ENCODE measurements at places on chromosomes 3 and 15. TPM values are rescaled to one million over a fixed set of nuclear protein-coding genes. Genes with fewer than 3 reads are reported as not detected.

TRH gene
- total RNA-seq: 0.36 TPM

- no peak for DNase-seq
These were observed 654.6 kb downstream of the MECOM start for GRCh38 chr3:169008776-169009358.

STARD9 gene
- total RNA-seq: 1.8 TPM

GRCh38 chr3:47440131-47440530, 35.6 kb downstream of the SCAP start:
- no peak for DNase-seq

GRCh38 chr3:143363949-143364348, 244.4 kb downstream of the CHST2 start:
- no peak for DNase-seq

WNT7A gene
- total RNA-seq: not detected

DNA sequence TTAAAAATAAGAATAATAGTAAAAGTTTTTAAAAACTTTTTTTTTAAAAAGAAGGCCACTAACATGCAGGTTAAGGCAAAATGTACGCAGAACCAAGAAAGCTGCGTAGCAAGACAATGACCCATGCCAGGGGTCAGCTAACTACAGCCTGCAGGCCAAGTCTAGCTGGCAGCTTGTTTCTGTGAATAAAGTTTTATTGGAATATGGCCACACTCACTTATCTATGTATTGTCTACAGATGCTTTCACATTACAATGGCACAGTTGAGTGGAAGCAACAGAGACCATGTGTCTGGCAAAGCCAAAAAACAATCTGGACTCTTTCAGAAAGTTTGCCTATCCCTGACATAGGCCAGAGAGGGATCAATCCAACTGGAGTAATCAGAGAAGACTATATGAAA, 46.7 kb downstream of the WWTR1 start:
- DNase-seq: no peak

- DNase-seq: peak; percentile 57
These were observed at the start of gene SNX33 for GRCh38 chr15:75647370-75648155. SNX33 (plus strand) TSS chr15:75647912; CDS start chr15:75649103, 1,191 bp downstream.

- no peak for DNase-seq
These were observed 8.7 kb downstream of the DISP2 start for GRCh38 chr15:40366457-40367370.

HCLS1 gene
- total RNA-seq: 0.46 TPM

DNA sequence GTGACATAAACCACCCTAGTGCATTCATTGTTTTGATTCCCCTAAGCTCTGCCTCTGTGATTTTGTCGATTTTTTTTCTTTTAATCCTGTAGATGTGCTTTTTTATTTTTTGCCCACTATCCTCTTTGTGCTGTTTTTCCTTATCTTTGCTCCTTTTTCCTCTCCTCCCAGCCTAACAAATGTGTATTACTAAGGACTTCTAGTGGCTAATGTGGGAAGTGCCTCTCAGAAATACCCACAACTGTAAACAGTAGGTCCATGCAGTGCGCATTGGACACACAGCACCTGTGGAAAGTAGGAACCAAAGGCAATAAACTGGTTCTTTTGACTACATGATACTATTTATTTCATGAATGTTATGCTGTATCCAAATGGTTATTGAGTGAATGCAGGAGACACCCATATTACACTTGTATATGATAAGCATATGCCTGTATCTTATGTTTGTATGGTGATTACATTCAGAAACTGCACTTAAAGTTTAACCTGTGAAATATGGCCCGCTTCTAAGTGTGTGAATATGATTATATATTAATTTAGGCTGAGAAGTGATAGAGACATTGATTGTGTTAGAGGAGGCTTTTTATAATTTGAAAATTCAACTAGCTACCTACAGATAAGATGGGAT, 147.8 kb downstream of the PLCL2 start:
- no peak for DNase-seq

- DNase-seq: no peak
These were observed 24.3 kb upstream of the DENND4A start for GRCh38 chr15:65816441-65816840.

SEMA6D gene
- 10.6 TPM for total RNA-seq

CLDN1 gene
- 37.8 TPM for total RNA-seq

SNX22 gene
- 7.3 TPM for total RNA-seq

DNA sequence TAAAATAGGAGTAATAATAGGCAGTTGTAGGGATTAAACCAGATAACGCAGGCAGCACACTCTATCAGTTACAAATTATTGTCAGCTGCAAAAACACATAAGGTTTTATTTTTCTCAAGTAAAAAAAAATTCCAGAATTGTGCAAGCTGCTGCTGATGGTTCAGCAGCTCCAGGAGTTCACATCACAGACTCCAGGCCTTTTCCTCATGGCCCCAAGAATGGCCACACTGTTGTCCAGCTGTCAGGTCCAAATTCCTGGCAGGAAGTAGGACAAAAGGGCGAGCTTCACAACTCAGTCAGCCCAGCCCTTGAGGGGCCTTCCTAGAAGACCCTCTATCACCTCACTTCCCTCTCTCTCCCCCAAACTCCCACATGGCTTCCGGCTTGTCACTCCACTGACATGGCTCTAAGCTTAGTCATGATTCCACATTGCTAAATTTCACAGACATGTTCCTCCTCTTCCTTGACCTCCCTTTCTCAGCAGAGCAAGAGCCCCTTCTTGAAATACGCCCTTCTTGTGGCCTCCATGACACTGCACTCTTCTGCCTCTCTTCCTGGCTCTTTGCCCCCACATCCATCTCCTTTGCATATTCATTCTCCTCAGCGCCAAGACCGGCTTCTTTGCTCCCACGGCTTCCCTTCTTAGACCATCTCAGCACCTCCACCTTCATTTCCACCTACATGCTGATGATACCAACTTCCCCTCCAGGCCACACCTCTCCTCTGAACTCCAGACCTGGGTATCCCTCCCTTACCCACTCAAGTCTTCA, 27.4 kb upstream of the FAM174B start:
- DNase-seq: no peak

GRCh38 chr3:129304962-129305222, 26.2 kb downstream of the HMCES start:
- DNase-seq: no peak

CD200R1 gene
- total RNA-seq: not detected

- no peak for DNase-seq
These were observed 401.7 kb downstream of the OXSM start for GRCh38 chr3:26191556-26191955.

DNA sequence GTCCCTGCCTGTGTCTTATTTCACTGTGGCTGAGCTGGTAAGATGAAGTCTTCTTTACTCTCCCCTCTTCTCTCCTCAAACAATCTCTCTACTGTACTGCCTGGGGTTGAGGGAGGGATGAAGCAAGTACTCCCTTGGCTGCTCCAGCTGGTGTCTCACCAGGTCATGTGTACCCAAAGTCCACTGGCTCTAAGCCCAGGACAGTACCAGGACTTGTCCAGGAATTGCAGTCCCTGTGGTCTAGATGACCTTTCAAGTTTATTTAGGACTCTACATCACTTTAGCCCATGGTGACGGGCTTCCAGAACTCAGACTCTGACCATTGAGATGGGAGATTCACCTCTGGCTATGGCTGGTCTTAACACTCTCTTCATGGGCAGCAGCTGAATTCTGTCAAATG, 17.5 kb upstream of the SLC27A2 start:
- no peak for DNase-seq

GRCh38 chr15:36050899-36051298, 504.9 kb upstream of the DPH6 start:
- no peak for DNase-seq

GRCh38 chr15:70701891-70702568, 61.3 kb downstream of the UACA start:
- DNase-seq: no peak

DNA sequence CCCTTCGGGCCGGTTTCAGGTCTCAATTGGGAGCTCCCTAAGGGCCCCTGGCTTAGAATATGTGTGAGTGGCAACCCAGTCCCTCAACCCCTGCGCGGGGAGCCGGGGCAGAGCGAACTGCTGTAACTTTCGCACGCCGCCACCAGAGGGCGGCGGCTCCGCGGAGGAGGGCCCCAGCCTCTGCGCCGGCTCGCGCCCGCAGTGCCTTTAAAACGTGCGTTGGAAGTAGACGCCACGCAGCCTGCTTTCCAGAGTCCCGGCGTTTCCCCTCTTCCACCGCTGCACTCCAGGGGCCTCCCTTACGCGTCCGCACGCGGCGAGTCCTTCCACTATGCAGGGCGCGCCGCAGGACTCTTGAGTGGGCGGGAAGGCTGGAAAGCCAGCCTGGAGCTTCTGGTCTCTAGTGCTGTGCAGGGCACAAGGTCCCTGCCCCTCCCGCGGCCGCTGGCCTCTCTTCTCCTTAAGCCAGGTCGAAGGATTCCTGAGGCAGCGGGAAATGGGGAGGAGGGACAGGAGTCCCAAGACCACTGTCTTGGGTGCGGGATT, 23.7 kb upstream of the RNU6-1 start:
- peak; percentile 73 for DNase-seq

GRCh38 chr15:85380812-85381642, 624 bp downstream of the AKAP13 start:
- peak; percentile 41 for DNase-seq

- no peak for DNase-seq
These were observed 1.9 kb downstream of the CISH start for GRCh38 chr3:50609763-50610085.

- no peak for DNase-seq
These were observed 312.1 kb downstream of the ARRDC4 start for GRCh38 chr15:98272625-98273024.

- peak; percentile 7 for DNase-seq
These were observed 70.3 kb downstream of the SCN5A start for GRCh38 chr3:38579141-38579540.

DNA sequence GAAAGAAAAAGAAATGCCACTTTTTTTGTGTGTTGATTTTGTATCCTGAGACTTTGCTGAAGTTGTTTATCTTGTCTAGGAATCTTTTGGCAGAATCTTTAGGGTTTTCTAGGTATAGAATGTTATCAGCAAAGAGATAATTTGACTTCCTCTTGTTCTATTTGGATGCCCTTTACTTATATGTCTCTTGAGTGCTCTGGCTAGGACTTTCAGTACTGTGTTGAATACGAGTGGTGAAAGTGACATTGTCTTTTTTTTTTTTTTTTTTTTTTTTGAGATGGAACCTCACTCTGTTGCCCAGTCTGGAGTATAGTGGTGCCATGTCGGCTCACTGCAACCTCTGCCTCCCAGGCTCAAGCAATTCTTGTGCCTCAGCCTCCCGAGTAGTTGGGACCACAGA, 64.7 kb upstream of the NPHP3 start:
- no peak for DNase-seq

- no peak for DNase-seq
These were observed 41.5 kb downstream of the CP start for GRCh38 chr3:149180057-149180573.

DNA sequence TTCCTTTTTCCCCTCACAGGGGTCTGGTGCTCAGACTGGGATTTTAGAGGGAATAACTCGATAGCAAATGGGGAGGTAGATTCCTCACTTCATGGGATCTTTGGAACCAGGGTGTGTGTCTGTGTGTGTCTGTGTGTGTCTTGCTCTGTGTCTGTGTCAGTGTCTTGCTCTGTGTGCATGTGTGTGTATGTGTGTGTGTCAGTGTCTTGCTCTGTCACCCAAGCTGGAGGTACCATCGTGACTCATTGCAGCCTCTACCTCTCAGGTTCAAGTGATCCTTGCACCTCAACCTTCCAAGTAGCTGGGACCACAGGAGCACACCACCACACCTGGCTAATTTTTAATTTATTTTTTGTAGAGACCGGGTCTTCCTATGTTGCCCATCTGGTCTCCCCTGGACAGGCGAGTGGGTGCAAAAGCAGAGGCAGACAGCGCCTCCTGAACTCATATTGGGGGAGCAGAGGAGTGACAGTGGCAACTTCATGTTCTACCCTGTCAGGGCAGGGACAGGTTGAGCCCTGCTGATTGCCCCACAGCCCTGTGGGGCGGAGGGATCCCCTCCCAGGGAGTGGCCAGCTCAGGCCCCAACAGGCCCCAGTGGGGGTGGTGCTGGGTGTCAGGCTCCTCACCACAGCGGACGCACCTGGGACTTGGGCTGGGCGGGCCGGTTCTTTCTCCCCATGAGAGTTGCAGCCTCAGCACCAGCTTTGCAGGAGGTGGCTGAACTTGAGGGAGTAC, 10.4 kb upstream of the SEMA4B start:
- no peak for DNase-seq

GRCh38 chr3:142019794-142020320, 129.5 kb downstream of the TFDP2 start:
- no peak for DNase-seq

- DNase-seq: no peak
These were observed 362.6 kb downstream of the SHQ1 start for GRCh38 chr3:72485641-72486040.

DNA sequence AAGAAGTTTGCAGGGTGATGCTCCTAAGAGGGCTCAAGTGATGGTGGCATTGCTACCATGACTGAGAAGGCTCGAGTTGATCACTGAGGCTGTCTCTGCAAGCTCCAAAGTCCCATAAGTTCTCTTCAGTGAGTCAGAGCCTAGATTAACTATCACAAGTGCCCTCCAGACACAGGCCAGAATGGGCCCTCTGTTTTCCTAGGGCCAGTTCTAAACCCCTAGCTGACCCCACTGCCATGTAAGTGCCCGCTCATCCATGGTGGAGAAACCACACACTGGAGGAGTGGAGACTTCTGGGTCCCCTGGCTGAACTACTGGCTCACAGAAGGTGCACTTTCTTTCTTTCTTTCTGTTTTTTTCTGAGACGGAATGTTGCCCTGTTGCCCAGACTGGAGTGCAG, 87.6 kb upstream of the WNT5A start:
- no peak for DNase-seq

GOLGA8O gene
- 0.31 TPM for total RNA-seq

DNA sequence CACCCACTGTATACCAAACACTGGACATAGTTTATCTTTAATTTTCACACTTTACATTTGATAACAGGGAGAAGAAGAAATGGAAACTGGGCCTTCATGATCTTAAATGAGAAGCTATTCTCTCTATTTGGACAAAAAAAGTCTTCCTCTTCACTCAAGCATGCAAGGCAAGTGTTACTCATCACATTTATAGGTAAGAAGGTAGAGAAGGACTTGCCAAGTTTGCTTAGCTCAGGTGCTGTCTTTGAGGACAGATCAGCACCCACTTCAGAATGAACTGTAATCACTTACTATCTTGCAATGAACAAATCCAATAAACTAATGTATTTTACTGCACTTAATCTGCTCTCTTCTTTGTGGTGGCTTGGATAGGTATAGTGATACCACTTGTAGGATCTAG, 1.1 kb upstream of the MYH15 start:
- no peak for DNase-seq

DNA sequence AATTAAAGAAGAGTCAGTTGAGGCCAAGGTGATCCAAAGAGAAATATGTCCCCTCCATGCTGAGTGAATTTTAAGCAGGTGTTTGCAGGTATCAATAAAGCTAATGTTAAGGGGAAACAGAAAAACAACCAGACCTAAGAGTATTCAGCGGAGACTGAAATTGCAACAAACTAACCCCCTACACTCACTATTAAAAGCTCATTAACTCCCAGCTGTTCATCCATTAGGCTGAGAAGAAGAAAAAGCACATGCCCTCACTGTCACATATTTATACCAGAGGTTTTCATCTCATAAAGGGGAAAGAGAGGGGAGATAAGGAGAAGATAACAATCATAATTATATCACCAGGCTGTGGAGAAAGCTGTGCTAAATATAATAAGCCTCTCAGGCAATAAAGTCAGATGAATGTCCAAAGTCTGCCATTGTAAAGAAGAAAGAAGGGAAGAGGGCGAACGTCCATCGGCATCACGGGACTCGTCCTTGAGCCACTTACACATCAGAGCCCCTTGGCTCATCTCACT, 145.2 kb downstream of the TAFA4 start:
- no peak for DNase-seq

GRCh38 chr3:29293421-29293820, 12.6 kb downstream of the RBMS3 start:
- no peak for DNase-seq

FRMD4B gene
- 39.1 TPM for total RNA-seq

Data from progenitor cell of endocrine pancreas (in vitro differentiated cells).